Effector memory CD8-positive, alpha-beta T cell (primary cell): ENCODE measurements at places on chromosomes 2 and 18.

- DNase-seq, result no peak
These were observed 1727.3 kb downstream of the SUCLG1 start for GRCh38 chr2:82731824-82732223.

GRCh38 chr18:76422121-76422520 is 72.9 kb downstream of the ZNF516 start:
- no peak for DNase-seq

DNA sequence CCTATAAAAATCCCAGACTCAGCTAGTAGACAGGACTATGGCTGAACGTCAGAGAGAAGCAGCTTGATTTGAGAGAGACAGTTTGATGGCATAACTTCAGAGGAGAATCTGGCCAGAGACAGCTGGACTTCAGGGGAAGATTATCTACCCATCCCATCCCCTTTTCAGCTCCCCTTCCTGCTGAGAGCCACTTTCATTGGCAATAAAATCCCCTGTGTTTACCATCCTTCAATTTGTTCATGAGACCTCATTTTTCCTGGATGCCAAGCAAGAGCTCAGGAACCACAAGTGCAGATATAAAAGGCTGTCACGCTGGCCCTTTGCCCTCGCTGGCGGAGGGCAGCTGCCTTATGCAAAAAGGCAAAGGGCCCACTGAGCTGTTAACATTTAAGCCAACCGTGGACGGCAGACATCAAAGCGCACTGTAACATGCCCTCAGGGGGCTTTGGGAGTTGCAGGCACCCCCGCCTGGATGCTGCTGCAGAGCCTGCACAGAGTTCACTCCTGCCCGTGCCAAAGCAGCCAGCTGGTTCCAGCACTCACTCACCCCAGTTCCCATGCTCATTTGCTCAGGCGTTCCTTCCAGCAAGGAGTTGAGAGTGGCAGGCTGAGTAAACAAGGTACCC is 164.3 kb upstream of the PGAP1 start:
- DNase-seq, result no peak

- DNase-seq, result no peak
These were observed 96.5 kb downstream of the INO80D start for GRCh38 chr2:205989271-205990071.

DNA sequence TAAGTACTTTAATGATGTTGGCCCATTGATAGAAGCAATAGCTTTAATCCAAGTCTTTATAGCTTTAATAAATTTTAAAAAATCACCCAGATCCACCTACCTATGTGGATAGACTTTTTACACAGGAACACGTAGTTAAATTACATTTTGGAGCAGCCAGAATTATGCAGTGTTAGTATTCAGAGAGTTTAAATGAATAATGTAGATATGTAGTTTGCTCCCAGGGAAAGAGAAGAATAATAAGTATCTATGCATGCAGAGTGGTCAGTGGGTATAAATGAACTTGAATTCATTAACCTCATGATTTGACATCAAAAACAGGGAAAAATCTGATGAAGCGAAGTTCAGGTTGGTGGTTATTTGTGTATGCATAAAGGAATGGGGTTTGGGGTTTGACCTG is 146.3 kb downstream of the CERS6 start:
- DNase-seq, result no peak

- no peak for DNase-seq
These were observed 28.7 kb downstream of the CCDC141 start for GRCh38 chr2:179021258-179021657.

GRCh38 chr2:85175369-85176299 is 42.4 kb downstream of the TCF7L1 start:
- DNase-seq, result no peak

DNA sequence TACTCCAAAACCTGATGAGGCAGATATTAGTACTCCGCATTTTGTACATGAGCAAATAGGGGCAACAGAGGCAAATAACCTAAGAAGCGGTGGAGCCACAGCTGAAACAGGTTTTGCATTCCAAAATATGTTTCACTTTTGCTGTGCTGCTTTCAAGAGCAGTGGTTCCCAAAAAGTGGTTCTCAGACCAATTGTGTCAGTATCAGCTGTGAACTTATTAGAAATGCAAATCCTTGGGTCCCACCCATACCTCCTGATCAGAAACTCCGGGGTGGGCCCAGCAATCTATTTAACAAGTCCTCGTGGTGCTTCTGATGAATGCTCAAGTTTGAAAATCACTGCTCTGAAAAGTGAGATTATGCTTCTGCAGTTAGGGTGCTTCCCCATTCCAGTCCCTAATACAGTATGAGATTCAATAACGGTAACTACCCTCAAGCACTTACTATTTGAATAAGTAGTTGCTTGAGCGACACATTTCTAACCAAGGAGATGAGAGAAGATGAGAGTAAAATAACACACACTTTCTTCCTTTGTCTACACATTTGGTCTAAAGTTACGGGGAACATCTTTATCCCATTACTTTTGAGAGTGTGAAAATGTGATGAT is 17.8 kb upstream of the TCF4 start:
- DNase-seq, result no peak

- no peak for DNase-seq
These were observed 19.4 kb downstream of the TLK1 start for GRCh38 chr2:171141320-171141719.

DNA sequence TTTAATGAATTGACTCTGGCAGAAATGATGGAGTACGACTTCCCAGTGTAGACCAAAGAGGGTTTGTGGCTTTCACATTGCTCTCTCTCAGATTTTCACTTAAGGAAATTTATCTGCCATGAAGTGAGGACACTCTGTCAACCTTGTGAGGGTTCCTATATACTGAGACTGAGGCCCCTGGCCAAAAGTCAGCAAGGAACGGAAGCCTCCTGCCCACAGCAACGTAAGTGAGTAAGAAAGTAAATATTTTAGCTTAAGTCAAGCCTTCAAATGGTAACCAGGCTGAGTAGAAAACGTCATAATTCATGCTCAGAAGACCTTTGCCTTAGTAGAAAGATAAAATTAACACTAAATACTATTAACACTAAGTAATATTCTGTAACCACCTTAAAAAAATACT is 1080.5 kb upstream of the ACVR2A start:
- no peak for DNase-seq

DNA sequence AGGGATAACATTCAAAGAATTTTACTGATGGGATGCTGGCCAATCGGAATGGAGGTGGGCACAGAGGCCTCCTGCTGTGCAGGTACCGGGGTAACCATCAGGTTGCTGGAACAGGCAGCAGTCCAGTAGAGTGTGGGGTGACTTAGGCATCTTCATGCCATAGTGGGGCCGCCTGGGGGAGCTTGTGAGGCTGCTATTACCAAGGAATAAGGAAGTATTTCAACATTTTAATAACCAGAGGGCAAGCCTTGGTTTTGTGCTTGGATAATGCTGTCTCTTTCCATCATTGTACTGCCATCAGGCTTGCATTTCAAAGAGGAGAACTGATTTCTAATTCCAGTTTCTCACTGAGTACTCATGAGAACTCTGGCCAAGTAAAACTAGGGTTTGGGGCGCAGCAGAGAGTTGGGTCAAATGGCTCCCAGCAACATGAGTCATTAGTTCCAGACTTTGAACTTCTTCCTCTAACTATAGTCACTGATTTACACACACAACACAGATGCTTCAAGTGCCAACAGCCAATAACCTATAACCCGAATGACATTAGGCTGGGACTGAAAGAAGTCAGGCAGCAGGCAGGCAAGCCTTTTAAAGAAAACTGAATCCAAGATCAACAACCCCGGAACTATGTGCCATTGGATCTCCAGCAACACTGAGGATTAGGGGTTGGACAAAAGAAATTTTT is 56.1 kb upstream of the FHL2 start:
- no peak for DNase-seq

DNA sequence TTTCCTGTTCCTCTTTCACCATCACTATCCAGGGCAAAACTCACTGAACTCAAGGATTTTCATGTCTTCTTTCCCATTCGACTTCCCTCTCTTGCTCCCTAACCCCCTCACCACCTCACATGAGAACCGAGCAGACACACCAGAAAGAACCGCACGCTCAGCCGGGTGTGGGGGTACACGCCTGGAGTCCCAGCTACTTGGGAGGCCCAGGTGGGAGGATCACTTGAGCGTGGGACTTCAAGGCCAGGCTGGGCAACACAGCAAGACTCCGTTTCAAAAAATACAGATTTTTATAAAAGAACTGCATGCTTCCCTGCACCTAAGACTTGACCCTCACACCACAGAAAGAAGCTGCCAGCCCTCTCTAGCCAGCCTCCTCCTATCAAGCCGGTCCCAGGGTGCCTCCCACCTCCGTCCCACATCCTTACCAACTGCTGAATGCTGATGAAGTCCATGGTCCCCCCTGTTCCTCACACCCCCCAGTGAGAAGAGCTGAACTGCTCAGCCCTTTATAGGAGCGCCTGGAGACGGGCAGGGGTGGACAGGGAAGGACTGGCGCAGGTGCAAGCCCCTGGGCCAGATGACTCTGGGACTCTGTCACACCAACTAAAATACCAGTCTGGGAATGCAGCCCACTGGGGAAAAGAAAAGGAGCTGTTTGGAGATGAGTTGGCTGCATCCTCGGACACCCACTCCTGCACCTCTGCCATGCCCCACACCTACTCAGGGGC is at the start of gene ANKRD23:
ANKRD23 (minus strand) TSS at position 484 of the 731 bp plus-strand sequence; CDS start at position 455, 29 bp downstream.
- DNase-seq, result no peak

GRCh38 chr2:2992634-2993033 is 385.0 kb downstream of the EIPR1 start:
- DNase-seq, result no peak

DNA sequence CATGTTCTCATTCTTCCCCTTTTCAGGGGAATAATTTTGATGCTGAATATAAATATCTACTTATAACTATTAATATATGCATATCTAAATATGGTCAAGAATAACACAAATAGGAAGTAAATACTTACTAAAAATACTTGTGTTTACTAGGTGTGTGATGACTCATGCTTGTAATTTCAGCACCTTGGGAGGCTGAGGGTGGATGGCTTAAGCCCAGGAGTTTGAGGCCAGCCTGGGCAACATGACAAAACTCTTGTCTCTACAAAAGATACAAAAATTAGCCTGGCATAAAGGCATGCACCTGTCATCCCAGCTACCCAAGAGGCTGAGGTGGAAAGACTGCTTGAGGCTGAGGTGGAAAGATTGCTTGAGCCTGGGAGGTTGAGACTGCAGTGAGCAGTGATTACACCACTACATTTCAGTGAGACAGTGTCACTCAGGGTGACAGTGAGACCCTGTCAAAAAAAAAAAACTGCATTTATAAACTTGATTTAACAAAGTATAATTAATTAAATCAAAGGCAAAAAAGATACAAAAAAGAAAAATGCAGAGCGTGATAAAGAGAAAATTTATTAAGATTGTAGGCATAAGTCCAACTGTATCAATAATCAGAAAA is 703.1 kb upstream of the VRK2 start:
- no peak for DNase-seq

DNA sequence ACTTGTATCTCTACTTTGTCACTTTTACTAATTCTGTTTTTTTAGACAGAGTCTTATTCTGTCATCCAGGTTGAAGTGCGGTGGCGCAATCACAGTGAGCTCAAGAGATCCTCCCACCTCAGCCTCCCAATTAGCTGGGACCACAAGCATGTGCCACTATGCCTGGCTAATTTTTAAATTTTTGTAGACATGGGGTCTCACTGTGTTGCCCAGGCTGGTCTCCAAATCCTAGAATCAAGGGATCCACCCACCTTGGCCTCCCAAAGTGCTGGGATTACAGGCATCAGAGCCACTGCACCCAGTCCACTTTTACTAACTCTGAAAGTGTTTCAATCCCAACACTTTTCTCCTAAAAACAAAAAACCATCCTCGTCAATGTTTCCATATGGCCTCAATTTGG is 94.9 kb downstream of the MALT1 start:
- no peak for DNase-seq

- no peak for DNase-seq
These were observed 18.8 kb upstream of the MREG start for GRCh38 chr2:216031960-216032689.

GRCh38 chr18:21112140-21112473 is 494 bp upstream of the ROCK1 start:
- no peak for DNase-seq

DNA sequence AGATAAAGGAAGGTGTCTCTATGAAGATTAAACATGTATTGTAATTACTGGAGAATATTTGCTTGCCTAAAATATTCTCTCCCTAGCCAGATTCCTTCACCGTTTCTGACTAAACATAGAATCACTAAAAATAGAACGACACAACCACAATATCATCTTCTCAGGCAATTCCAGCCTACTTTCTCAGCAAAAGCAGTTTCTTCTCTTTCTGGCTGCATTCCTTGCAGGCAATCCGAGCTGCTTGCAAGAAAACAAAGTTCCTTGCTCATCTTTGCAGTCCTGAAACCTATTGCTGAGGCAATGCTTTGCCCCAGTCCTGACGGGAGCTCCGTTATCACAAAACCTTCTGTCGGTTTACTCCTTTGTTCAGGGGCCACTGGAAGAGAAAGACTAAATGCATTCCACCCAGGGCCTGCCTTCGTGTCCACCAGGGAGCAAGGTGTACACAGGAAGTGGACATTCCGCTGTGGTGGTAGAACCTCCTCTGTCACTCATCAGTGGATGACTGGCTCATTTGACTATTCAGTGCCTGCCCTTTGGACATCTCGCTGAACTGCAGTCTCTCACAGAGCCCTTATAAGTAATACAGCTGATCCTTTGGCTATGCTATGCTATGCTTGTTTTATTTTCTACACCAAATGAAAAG is 239.2 kb upstream of the DOK6 start:
- DNase-seq, result no peak

GRCh38 chr2:150100336-150100735 is 387.1 kb downstream of the RND3 start:
- no peak for DNase-seq

DNA sequence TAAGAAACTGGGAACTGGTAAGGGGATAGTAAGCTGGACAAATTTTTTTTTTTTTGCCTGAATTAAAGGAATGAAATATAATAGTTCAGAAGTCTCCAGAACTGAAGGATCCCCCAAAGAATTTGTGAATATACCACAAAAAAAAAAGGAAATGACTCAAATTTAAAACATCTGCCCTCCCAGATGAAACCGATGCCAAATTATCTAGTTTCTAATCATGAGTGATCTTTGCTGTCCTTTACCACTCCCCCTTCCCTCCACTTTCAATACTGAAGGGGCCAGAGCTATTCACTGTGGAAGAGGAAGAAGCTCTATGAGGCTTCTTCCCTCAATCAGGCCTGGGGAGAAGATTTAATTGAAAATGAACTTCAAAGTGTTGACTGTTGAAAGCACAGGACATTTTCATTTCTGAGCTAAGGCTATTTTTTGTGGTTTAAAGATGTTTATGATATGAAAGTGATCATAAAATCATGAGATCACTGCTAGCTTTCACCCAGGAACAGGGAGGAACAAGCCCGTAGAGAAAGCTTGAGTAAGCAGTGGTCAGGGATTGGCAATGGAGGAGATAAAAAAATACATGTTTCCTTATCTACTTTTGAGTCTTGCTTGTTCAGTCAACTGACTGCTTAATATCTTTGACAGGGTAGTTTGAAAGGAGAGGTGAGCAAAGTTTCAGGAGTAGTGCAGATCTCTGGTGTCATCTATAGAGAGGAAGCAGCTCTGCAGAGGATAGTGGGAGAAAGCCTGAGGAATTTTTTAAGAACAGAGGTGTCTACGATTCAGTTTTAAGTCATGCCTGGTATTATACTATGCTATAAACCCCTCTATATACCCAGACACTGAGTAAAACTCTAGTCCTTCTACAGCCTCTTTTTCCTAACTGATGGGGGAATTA is 409.5 kb upstream of the FIGN start:
- no peak for DNase-seq

GRCh38 chr2:79782576-79783452 is 270.0 kb downstream of the CTNNA2 start:
- DNase-seq, result no peak
